ENCODE measurements at places on chromosomes 4 and X.

DNA sequence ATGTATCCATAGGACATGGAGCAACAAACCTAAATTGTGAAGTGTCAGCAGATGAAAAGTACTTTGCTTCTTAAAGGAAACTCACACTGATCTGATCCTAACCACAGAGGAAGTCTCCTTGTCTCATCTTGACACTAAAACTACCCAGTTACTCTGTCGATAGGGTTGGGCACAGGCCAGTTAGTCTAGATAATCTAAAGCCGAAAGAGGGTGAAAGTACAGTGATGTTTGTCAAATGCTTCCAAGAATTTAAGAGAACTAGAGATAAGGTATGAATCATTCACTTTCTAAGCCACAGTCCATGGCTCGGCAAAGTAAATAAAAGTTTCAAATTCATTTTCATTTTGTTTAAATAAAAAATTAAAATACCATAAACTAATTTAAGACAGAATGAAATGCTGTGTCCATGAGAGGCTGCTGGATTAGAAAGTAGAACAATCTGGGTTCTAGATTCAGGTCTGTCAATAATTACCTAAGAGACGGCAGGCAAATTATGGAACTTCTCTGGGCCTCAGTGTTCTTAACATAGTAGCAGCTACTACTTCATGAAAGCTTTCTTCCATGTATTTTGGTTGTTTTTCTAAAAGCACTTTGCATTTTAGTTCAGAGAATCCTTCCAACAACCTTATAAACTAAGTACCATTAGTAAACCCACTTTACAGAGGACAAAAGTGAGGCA, 176.7 kb downstream of the LDB2 start:
- DNase-seq: no peak

DNA sequence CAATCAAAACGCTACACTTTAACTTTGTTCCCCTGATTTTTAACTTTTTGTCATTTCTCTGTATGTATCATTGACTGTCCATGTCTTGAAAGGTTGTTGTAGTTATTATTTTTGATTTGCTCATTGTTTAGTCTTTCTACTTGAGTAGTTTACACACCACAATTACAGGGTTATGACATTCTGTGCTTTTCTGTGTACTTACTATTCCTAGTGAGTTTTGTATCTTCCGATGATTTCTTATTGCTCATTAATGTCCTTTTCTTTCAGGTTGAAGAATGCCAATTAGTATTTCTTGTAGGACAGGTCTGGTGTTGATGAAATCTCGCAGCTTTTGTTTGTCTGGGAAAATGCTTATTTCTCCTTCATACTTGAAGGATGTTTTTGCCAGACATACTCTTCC, 89.2 kb upstream of the SH3RF1 start:
- DNase-seq: no peak

GRCh38 chr4:151313306-151314009, 11.9 kb downstream of the SH3D19 start:
- DNase-seq: no peak

DNA sequence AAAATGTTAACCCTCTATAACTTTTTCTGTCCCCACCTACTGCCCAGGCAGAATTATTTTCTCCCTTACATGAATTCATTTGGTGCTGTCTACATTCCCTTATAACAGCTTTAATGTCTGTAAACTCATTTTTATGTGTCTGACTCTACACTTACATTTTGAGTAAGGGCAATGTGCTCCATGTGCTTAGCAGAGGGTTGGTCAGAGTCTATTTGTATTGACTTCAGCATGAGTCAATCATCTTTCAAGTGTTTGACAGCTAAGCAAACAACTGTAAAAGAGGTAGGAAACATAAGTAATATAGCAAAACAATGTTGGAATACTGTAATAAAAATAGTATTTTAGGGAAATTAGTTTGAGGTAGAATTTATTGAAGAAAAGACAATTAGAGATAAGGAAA, 6.3 kb downstream of the IL15 start:
- no peak for DNase-seq

DNA sequence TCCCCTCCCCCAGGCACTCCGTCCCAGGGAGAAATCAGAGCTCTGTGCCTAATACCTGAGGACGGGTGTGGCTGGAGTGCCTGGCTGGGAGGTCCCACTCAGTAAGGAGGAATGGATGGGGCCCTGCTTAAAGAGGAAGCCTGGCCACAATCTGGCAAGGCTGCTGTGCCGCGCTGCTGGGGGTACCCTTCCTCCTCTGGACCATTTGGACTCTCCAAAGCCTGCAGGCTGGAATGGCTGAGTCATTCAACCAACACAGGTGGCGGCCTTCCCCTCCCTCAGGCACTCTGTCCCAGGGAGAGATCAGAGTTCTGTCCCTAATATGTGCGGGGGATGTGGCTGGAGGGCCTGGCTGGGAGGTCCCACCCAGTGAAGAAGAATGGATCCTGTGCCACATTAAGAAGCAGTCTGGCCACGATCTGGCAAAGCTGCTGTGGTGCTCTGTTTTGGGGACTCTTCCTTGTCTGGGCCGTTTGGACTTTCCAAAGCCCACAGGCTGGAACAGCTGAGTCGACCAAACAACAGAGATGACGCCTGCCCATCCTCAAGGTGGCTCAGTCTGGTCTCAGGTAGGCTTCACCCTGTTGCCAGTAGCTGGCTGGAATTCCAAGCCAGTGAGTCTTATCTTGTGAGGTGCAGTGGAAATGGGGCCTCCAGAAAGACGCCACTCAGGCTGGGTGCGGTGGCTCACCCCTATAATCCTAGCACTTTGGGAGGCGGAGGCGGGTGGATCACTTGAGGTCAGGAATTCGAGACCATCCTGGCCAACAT, 127.3 kb upstream of the HUWE1 start:
- no peak for DNase-seq
